Activated naive CD8-positive, alpha-beta T cell treated with anti-CD3 and anti-CD28 coated beads, Interleukin-2, amount 50 U/mL, for 16 hours (primary cell): ENCODE measurements at places on chromosomes 11 and 22.

DNA sequence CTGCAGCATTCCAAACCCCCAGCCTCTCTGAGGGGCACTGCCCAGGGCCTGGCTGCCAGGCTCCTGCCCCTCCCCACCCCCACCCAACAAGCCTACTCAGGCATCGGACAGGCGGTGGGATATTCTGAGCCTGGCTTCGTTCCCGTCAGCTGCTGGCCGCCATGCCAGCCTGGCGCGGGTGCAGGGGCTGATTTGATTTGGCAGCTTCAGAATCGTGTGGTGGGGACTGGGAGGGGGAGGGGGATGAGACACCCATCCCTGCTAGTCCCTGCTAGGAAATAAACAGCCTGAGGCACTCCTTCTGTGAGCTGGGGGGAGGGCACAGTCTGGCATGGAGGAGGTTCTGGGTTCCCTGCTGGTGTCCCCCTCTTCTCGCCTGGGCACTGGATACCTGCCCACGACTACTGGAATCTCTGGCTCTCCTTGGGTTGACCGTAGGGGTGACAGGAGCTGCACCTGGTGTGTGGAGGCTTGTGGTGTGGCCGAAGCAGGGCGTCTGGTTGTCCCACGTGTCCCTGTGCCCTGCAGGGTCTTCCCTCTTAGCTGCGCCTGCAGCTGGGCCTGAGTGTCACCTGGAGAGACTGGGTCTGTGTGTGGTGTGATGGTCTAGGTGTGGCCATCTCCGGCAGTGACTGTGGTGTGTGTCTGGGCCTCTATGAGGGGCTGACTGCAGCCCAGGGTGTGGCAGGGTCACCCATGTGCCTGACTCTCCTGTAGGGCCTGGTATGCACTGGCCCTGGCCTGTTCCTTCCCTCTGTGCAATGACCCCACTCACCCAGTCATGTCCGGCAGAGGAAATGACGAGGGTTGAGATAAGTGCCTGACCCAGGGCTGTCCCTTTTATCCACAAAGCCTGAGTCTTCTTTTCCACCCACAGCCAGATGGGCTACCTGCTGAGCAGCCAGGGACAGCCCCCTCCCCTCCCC is 42.2 kb downstream of the PDE2A start:
- no peak for DNase-seq

DNA sequence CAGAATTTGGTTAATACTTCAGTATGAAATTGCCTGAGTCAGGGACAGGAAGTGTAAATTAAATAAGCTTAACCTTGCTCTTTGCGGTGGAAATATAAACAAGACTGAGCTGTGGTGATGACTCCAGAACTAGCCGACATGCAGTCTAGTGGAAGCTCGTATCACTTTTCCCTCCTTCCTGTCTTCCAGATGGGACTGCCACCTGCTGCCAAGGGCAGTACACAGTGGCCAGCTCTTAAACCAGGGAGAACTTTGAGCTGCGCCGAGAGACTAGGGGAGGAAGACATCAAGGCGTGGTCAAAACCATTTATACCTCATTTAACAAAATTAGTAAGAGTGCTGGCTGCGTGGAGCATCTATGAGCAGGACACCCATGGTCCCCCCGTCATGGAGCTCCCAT is 31.3 kb upstream of the CTTN start:
- no peak for DNase-seq

DNA sequence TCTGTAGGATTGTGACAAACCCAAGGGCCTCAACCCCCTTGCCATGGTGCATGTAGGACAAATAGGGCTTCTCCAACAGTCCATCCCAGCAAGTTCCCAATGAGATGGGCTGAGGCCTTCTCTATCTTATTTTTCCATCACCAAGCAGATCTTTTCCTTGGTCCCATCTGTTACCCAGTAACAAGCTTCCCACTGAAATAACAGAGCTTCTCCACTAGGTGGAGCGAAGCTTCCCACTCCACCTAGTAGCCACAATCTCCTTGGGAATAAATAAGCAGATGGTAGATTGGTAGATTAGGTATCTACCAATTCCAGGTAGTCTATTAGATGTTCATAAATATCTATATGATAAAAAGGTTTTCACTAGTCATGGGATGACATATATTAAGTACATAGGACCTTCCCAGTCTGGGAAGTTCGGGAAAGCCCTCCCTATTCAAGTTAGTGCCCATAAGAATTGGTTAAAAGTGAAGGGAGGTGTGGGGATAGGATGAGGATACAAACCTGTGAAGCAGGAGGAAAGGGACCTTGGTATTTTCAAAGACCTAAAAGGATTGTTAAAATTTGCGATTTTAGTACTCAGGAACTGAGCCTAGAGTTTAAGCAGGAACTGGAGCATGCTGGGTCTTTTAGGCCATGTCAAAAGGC is 5.9 kb upstream of the OR52L1 start:
- DNase-seq: no peak

DNA sequence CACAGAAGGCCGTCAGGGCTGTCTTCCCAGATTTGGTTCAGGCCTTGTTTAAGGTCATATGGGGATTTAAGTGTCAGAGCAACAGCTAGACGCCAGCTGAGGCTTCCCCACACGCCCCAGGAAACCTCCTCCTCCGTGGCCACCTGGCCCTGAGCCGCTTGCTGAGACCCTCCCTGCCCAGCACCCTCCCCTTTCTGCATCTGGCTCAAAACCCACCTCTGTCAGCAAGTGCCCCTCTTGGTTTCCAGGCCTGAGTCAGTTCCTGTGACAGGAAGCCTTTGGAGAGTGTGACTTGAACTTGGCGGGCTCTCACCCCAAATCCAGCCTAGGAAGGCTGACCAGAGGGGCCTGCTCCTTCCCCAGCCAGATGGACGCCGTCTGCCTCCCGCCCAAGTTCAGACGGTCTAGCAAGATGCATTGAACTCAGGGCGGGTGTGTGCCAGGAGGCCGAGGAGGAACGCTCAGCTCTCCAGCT is 561 bp downstream of the FXYD2 start:
- no peak for DNase-seq

DNA sequence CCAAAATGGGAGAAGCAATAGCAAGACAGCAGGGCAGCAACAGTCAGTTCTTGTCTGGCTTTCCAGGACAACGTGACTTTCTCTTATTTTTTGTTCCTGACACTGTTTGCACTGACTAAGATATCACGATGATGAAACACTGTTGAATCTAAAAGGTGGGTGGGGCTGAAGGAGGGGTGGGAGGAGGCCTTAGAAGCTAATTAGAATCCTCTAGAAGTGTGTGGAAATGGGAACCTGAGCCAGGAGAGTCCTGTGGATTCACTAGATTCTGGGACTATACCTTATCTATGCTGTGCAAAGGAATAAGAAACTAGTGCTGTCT is 300.3 kb downstream of the ST3GAL4 start:
- DNase-seq: no peak
